ENCODE measurements at places on chromosomes 16 and 17.
A peak's percentile ranks its signal among the peaks of the same experiment; 100 is the strongest.

- no peak for DNase-seq
Observed at GRCh38 chr17:8720596-8720995, 24.0 kb downstream of the CCDC42 start.

DNA sequence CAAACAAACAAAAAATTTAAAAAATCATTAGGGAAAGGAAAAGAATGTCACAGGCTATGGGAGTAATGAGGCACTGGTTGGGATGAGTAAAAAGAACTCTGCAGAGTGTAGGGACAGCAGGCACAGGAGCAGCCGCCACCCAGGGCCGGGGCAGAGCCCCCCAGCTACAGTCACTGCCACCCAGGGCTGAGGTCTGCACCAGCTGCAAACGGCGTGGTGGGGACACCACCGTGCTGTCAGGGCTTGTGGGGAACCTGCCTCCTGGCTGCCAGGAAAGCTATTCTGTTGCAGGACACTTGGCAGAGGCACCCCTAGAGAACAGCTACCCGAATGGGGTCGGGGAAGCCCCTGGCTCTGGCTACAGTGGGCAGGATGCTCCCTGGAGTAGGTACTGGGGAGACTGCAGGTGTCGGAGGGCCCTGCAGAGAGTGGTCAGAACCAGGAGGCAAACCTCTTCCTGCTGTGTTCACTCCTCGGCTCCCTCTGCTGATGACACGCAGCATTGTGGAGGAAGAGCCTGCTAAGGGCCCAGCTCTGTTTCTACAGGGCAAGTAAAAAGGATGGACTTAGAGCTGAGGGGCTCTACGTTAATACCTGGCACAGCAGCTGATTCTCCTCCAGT, 32.3 kb upstream of the CAPN15 start:
- no peak for DNase-seq

- DNase-seq: no peak
Observed at GRCh38 chr17:57288040-57288772, 31.9 kb downstream of the MSI2 start.

- no peak for DNase-seq
Observed at GRCh38 chr16:46788891-46789474, 40.8 kb upstream of the MYLK3 start.

DNA sequence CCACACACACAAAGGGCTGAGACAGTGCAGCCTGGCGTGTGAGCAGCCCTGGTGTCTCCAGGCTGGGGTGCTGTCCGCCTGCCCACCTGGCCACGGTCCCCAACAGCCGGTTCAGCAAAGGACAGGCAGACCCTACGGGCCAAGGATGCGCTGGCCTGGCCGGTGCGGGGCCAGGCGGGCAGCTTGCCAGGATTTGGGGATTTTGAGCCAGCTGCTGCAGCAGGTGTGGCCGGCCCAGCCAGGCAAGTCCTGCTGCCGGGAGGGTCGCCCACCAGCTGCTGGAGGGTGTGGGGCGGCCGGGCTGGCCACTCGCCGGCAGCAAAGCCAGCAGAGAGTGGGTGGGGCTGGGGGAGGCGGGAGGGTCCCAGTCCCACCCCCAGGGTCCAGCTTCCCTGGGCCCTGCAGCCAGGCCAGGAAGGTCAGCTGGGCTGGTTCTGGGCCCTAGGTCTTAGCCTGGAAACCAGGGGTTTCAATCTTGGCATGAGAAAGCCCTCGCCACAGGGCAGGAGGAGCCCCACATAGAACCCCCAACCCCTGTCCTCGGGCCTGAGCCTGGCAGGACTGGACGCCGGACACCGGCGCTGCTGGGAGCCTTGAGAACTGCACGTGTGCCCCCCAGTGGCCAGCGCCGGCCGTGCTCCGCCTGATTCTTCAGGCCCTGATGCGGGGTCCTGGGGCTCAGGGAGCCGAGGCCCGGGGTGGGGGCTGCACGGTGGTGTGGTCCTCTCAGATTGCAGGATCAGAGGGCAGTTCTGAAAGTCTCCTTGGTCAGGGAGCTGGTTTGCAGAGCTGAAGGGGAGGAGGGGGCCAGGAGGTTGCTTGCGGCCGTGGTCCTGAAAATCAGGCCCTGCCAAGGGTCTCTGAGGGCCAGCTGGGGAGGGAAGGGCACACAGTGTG, 17.6 kb upstream of the SSTR5 start:
- no peak for DNase-seq

- DNase-seq: no peak
Observed at GRCh38 chr16:87196231-87196630, 121.0 kb downstream of the C16orf95 start.

DNA sequence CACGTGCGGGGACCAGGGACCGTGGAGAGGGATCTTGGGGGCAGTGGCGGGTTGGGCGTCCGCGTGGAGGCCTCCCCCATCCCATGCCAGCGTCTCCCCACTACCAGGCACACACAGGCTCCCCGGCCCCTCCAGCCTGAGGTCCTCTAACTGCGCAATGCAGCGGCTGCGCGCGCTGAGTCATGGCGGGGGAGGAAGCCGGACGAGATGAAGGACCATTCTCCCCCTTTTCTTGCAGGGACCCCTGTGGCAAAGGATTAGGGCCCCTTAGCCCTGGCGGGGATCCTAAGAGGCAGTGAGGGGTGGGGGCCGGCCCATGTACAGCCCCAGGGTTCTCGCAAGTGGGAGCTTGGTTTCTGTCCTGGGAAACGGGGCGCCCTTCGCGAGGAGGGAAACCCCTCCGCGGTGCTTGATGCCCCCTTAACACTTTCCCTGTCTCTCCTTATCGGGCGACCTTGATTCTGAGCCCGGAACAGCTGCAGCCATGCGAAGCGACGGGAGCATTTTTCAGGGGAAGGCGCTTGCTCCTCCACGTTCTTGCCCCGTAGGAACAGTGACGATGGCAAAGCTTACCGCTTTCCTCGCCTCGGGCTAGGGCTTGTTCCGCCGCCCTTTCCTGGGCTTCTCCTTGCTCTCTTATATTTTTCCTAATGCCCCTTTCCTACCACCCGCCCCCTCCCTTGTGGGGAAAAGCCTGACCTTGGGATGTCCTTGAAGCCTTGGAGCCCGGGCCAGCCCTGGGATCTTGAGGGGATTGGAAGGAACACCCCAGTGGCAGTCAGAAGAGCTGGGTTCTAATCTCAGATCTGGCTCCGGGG, 592 bp downstream of the ALDOA start:
- DNase-seq: no peak

GRCh38 chr17:29828676-29829284, 101.2 kb downstream of the SSH2 start:
- peak; percentile 11 for DNase-seq

Measured in NCI-H1436 treated with DMSO at 0.1 percent for 48 hours (cell line).